ENCODE measurements at places on chromosomes 2 and 18.
A peak's percentile ranks its signal among the peaks of the same experiment; 100 is the strongest.

DNA sequence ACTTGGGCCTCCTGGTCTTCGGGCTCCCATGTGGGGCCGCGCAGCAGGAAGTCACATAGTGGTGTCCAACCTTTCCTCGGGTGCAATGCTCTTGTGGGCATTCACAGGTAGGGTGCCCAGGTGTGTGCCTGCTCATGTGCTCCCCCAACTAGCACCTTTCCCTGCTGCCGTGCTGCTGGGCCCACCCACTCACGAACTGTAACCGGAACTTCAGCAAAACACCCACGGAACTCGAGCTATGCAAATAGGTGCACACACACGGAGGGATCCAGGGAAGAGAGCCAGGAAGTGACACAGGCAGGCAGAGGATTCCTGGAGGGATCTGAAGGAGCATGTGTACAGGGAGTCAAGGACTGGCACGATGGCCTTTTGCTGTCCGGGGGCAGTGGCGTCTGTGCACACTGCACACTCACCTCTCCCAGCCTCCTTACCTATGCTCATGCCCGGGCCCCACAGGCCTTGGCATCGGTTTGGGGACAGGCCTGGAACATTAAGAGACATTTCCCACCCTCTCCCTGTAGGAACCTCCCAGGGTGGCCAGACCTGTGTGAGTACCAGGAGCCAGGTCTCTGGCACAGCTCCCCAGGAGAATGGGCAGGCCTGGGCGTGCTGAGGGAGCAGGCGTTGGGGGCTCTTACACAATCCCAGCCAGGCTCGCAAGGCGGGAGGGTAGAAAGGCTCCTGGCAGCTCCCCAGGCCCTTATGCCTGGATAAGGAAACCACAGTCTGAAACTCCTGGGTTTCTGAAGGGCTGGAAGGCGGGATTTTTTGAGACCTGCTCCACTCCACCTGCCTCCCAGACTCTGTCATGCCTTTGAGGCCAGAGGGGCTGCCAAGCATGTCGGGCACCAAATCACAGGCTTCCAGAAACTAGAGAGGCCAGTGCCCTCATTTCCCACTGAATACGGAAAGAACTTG, 6.6 kb upstream of the PTMA start:
- peak; percentile 73 for DNase-seq

DNA sequence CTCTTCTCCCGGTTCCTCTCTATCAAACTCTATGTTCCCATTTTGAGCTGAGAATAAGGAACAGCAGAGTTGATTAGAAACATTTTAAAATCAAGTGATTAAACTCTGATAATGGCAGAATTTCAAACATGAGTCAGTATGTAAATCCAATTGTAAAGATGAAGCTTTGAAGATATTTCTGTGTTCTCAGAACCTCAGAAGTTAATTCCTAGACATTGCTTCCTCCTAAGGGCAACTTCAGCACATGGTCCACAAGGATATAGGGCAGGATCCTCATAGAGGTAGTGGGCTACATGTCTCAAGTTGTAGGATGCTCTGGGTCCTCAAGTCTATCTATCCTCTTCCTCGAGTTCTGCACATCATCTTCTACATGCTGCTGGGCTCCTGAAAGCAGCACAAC, 46.3 kb downstream of the QPCT start:
- no peak for DNase-seq

- no peak for DNase-seq
Observed at GRCh38 chr2:136909777-136910176, 144.4 kb downstream of the THSD7B start.

GRCh38 chr18:49652881-49653724, 91.2 kb downstream of the LIPG start:
- DNase-seq: no peak

- DNase-seq: no peak
Observed at GRCh38 chr2:241417626-241418025, 61.5 kb downstream of the FARP2 start.

- DNase-seq: no peak
Observed at GRCh38 chr2:163373496-163373895, 362.3 kb downstream of the FIGN start.

DNA sequence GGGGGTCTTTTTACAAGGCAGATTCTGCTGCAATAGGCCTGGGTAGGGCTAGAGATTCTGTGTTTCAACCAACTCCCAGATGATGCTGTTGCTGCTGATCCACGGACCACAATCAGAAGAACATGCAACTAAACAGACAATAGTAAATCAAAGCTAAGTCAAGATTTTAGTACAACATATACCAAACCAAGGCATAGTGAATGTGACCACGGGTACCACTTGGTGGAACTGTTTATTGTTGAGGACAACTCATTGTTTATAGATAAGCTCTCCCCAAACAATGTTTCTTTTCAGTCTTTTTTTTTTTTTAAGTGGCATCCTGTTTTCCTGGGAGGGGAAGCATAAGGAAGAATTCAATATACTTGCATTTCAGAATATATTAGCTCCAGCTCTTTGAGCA, 36.0 kb upstream of the DARS1 start:
- DNase-seq: no peak

- no peak for DNase-seq
Observed at GRCh38 chr2:109409321-109410038, 204.3 kb downstream of the SEPTIN10 start.

DNA sequence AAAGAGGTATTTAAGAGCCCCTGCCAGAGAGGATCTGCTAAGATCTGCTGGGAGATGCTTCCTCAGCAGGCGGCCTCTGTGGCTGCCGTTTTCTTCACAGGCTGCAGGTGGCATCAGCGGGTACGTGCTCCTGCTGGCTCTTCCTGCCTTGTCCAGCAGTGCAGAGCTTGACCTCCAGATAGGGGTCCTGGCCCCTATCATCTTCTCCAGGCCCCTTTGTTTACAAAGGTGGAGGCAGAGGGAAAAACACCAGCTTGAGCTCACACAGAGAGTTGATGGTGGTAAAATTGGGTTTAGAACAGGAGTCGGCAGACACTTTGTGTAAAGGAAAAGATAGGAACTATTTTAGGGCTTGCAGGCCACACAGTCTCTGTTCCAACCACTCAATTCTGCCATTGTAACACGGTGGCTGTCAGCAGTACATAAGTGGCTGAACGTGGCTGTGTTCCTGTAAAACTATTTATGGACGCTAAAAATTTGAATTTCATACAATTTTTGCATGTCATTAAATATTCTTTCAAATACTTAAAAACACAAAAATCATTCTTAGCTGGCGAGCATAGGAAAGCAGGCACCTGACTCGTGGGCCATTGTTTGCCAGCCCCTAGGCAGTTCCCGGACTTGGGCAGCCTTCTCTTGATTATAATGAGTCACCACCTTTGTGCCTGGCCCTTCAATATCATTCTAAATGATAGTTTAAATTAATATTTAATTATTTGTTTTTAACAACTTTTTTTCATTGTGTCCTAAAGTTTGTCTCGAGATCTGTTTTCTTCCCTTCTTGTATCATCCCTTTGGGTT, 98.2 kb upstream of the B3GNT7 start:
- DNase-seq: peak; percentile 53

- DNase-seq: no peak
Observed at GRCh38 chr2:190785334-190785733, 95.3 kb upstream of the GLS start.

DNA sequence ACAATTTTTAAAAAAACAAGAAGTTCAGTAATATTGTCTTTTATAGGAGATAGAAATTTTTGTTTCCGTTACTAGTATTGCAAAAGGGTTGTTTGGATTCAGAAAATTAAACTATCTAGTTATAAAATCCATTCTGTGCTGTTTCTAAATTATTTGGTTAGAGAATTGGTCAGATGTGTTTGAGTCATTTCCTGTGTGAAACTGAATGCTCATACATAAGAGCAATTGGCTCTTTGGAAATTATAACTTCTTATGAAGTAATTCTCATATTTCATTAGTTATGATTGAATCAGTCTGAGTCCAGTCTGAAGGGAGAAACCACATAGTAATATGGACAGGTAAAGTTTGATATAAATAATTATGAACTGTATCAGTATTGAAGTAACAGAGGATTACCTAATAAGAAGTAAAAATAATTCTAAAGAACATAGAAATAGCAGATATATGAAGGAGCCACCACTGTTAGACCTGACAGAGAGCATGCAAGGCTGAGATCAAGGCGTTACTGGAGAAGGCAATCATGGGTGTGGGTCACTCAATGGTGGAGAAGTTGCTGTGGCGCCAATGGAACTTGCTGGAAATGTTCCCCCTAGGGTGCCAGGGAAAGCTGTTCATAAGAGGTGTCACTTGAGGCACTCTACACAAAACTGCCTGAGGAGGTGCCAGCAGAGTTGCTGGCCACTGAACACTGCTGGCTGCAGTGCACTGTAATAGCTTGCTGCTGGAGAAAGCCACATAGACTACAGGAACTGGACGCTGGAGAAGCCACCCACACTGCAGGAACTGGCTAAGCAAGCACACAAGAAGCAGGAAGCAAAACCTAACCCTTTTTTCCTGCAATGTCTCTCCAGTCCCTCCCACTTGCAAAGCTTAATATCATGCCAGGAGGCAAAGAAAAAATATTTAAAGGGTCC, 18.0 kb upstream of the FAP start:
- DNase-seq: peak; percentile 76

DNA sequence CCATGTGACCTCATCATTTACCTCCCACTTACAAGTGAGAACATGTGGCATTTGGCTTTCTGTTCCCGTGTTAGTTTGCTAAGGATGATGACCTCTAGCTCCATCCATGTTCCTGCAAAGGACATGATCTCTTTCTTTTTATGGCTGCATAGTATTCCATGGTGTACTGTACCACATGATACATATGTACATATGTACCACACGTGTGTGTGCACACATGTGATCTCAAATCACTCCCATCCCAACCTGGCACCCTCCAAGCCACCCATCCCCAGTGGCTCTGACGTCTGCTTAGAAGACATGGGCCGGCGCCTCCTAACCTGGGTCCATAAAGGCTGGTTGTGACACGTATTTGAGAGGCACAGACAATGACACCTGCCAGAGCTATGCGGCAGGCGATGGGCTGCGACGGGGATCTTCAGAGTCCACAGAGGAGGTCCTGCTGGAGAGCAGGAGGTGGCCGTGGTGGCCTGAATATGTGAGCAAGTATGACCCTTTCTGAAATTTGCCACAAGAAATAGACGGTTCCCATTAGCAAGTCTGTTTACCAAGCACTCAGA, 8.8 kb upstream of the SALL3 start:
- no peak for DNase-seq

DNA sequence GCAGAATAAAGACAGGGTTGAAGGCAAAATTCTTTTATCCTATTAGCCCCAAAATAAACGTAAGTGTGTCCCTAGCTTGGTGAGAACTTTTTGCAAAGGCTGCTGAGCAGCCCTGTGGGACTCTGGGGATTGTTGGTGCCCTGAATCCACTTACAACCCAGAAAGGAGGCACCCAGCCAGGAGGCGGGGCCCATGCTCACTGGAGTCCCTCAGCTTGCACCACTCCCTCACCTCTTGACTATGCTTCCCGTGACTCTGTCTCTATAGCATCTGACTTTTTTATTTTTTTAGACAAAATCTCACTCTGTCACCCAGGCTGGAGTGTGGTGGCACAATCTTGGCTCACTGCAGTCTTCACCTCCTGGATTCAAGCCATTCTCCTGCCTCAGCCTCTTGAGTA, 15.8 kb upstream of the COL6A3 start:
- no peak for DNase-seq

DNA sequence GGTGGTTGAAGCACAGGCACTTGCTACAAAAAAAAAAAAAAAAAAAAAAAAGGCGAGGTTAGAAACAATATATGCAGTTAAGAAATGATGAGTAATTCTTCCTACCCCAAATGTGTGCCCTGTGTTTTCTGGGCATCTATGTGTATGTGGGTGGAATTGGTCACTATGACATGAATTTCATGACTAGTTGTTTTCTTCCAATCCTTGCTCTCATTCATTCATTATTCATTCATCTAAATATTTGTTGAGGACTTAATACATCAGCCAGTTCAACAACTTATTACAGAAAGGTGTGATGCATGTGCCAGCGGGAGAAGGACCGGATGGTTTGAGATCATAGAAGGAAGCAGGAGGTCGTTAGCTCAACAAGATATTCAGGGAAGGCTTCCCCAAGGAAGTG, 8.3 kb upstream of the EGR4 start:
- no peak for DNase-seq

DNA sequence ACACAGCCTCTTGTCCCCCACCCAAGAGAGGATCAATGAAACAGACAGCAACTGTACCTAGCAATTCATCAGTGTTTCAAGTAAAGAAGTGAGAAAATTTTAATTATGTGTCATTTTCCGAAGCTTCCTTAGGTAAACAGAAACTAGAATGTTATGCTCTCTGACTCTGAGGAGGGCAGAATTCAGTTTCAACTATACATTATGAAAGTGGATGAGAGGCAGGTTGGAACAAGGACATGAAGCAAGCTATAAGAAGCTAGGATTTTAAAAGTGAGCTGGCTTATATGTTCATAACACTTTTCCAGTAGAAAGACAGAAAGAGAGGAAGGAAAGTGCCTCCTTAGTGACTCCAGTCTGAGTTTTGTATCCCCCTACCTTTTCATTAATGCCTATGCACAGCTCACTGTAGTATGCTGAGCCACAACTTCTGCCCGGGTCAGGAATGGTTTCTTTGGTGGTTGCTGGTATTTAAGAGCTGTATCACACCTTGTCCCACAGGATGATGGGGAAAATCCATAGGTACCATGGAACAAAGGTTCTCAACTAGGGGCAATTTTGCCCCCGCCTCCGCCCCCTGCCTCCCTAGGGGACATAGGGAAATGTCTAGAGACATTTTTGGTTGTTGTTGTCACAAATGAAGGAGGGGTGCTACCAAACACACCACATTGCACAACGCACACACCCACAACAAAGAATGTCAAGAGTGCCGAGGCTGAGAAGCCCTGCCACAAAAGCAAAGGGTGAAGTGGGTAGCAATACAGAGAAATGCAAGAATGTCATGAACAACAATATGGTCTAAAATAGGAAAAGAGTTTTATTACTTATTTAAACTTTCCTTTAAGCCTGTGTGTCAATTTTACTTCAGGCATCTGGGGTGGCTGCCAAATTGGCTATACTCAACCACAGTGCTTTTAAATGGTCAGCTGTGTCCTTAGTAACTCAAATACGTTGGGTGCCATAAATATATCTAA, 161.0 kb upstream of the ZFP36L2 start:
- DNase-seq: peak; percentile 47

DNA sequence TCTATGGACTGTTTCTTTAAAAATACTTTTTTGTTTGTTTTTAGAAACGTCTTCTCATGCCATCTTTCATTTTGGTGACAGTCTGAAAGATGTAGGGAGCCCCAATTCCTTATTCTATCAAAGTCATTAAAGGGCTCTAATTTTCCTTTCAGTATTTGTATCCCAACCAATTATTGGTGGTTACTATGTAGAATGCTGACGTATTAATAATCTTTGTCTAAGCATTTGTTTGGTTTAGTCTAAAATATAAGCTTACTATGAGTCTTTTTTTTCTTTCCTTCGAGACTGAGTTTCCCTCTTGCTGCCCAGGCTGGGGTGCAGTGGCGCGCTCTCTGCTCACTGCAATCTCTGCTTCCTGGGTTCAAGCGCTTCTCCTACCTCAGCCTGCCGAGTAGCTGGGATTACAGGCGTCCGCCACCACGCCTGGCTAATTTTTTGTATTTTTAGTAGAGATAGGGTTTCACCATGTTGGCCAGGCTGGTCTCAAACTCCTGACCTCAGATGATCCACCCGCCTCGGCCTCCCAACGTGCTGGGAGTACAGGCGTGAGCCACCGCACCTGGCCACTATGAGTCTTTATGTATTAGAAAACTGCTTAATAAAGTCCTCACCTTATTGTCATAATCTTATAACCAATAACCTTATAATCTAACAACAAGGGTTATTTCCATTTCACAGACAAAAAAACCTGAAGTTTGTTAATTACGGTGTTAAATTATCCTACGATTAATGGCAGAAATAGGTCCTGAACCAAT, 849 bp upstream of the VRK2 start:
- no peak for DNase-seq

Data from AG10803 (cell line).